ENCODE measurements at places on chromosomes 7 and 10.

DNA sequence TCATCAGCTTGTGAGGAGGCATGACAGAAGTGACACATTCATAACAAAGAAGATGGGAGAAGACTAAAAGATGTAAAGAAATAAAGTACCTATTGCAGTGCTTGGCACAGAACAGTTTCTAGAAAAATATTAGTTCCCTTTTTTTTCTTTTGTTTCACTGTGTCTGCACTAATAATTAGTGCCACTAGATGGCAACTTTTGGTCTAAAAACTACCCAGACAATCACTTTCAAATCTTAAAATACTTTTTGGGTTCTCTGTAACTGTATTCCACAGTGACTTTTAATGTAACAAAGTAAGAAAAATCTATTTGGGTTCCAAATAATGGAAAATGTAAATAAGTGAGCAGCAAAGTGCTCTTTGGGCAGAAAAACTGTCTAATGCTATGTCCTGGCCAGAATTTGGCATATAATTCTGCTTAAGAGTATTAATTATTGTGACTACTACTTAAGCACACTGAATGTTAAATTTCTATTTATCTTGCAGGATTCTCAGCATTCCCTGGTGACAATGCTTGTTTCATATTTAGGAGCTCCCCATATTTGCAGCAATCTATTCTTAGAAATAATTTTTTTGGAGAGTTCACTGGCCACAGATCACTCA lies 134.8 kb upstream of the KIF5B start:
- no peak for DNase-seq

- no peak for DNase-seq
These were observed 454.9 kb downstream of the ADRA2A start for GRCh38 chr10:111531690-111532089.

GRCh38 chr7:35995334-35995733 lies 157.7 kb upstream of the EEPD1 start:
- DNase-seq = no peak

DNA sequence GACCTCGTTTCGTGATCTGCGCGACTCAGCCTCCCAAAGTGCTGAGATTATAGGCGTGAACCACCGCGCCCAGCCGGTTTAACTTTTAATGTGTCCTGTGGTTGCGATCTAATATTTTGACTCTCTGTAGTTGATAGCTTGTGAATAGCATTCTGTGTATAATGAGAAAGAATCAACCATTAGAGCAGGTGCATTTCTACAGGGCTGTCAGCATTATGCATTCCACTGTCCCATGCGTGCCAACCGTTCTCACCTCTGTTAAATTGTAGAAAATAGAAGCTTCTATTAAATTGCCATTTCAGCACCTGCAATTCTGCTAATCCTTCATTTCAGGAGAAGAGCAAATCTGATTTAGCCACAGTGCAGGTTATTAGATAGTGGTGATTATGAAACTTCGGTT lies 61.7 kb downstream of the VIM start:
- no peak for DNase-seq

GRCh38 chr10:64952042-64952441 lies 1430.8 kb downstream of the REEP3 start:
- DNase-seq = no peak

DNA sequence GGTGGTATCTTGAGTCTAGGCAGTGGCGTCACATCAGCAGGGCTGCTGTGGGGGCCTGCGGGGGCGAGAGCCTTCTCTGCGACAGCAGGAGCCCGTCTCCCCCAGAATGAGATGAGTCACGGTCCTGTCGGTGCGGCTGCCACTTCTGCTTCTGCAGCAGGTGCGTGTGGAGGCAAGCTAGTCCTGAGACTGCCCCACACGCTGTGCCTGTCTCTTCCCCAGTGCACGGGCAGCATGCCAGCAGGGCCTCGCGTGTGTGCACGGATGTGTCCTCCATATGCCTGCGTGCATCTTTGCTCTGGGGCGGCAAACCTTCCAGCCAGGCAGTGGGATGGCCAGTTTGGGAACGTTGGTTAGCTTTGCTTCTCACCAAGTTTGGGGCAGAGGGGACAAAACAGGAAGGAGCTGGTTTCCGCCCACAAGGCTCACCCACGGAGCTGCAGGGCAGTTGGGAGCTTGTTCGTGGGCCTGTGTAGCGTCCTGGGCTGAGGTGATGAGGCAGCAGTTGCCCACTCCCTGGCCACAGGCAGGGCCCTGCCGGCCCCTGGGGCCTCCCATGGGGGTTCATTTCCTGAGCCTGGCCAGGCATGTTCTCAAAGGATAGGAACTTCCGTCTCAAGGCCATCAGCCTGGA lies 60.8 kb upstream of the PPIF start:
- peak; percentile 90 for DNase-seq

GRCh38 chr7:118183786-118184564 lies at the start of gene LSM8:
Gene LSM8 (plus strand): TSS chr7:118184164. CDS start chr7:118184224, 60 bp downstream.
- peak; percentile 98 for DNase-seq

DNA sequence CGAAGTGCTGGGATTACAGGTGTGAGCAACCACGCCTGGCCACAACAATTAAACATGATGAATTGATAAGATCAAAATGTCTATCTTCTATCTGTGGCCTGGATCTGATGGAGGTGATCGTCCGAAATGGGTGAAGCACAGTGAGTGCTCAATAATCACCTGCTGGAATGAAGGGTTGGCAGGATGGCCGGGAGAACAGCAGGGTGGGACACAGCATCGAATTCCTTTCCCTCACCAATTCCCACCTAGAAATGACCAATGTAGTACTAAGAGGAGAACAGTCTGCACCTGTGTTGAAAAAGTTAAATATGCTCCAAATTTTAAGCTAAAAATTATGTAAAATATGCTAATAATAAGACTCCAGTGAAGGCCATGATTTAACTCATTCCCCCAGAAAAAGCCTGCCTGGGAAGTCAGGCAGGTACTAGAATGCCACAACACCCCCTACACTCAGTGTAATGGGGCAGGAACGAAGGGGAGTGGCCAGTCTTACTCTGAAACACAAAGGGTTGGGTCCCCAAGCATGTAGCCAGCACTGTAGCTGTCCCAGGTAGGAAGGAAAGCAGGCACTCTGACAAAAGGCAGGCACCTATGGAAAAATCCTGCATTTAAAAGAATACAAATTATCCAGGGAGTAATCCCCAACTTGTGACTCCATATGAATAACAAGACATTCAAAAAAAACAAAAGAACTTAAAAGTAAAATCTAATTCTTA lies 110.3 kb downstream of the VPS41 start:
- DNase-seq = no peak

GRCh38 chr7:95907337-95907736 lies 135.0 kb downstream of the DYNC1I1 start:
- DNase-seq = no peak

- DNase-seq = no peak
These were observed 59.1 kb upstream of the CALD1 start for GRCh38 chr7:134720091-134720935.

GRCh38 chr7:42745357-42746059 lies 166.4 kb downstream of the C7orf25 start:
- DNase-seq = peak; percentile 62

- peak; percentile 54 for DNase-seq
These were observed 7.1 kb downstream of the CLCN1 start for GRCh38 chr7:143322760-143323633.

GRCh38 chr10:100653238-100653956 lies 92.0 kb upstream of the PAX2 start:
- DNase-seq = no peak

- no peak for DNase-seq
These were observed 1.5 kb upstream of the HECW1 start for GRCh38 chr7:43110791-43111535.

GRCh38 chr10:76270464-76270863 lies 839.0 kb downstream of the LRMDA start:
- DNase-seq = no peak

DNA sequence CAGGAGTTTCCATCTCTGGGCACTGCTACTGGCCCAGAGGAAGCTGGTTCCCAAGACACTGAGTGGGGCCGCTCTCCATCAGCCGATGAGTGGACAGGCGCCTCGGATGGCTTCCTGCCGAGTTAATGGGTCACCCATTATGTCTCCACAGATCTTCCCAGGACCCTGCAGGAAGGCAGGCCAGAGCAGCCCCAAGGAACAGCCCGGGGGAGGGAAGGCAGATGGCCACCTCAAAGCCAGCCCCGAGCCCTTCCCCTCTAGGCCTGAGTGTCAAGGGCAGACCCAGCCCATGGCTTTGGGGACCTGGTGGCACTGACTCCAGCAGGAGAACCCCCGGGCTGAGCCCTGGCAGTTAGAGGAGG lies 3.4 kb upstream of the LFNG start:
- DNase-seq = no peak

DNA sequence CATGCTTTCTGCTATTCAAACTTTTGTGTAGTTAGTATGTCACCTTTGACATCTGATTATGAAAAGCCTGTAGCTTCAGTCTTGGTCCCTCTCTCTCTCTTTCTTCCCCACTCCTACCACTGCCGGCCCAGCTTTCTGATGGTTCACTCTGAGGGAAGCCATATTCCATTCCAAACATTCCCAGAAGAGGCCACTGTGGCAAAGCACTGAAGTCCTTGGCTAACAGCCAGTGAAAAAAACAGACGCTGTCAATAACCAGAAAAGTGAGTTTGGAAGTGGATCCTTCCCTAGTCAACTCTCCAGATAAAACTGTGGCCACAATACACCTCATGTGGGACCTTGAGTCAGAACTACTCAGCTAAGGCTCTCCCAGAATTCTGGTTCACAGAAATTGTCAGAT lies 950.7 kb upstream of the PHF14 start:
- DNase-seq = no peak

- peak; percentile 72 for DNase-seq
These were observed 140.5 kb upstream of the SH2B2 start for GRCh38 chr7:102146122-102146521.

DNA sequence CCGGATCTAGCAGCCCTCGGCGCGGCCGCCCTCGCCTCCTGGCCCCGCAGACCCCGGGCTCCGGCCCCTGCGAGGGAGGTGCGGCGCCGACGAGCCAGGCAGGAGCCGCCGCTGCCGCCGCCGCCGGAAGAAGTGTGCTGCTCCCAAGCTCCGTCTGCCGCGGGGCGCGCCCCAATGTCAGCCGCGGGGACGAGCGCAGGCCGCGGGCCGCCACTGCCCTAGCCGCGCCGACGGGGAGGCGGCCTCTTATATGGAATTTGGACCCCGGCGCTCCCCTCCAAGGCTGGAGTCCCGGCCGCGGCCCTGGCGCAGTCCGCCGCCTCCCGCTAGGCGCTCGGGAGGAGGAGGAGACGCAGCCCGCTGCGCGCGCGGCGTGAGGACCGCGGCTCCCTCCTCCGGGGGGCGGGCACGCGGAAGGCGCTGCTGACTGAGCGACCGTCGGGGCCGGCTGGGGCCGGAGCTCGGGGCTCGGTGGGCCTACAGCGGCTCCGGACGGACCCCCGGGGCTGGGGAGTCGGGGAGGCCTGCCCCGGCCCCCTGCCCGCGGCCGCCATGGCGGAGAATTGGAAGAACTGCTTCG lies at the start of gene TRIM8:
TRIM8 (plus strand) TSS at position 414 of the 580 bp plus-strand sequence; CDS start at position 553, 139 bp downstream.
- peak; percentile 75 for DNase-seq

GRCh38 chr10:43888586-43888985 lies 239.9 kb upstream of the ZNF32 start:
- no peak for DNase-seq
